ENCODE measurements at places on chromosomes 16 and 17. TPM values are rescaled to one million over a fixed set of nuclear protein-coding genes. Genes with fewer than 3 reads are reported as not detected.

GRCh38 chr16:29743827-29744531 is 1.8 kb downstream of the C16orf54 start:
- DNase-seq = no peak

DNA sequence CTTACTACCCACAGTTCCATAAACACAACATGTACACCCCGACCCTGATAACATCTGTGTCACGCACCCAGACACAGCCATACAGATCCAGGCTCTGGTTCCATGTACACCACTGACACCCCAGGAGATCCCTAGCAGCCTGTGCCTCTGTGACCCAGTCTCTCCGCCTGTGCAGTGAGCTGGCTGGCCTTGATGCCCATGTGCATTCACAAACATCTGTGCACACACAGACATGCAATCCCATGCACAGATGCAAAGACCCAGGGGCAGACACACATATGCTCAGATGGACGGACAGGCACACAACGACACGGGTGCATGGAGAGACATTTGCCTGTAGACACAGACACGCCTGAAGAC is 4.1 kb downstream of the CCDC102A start:
- DNase-seq = no peak

DNA sequence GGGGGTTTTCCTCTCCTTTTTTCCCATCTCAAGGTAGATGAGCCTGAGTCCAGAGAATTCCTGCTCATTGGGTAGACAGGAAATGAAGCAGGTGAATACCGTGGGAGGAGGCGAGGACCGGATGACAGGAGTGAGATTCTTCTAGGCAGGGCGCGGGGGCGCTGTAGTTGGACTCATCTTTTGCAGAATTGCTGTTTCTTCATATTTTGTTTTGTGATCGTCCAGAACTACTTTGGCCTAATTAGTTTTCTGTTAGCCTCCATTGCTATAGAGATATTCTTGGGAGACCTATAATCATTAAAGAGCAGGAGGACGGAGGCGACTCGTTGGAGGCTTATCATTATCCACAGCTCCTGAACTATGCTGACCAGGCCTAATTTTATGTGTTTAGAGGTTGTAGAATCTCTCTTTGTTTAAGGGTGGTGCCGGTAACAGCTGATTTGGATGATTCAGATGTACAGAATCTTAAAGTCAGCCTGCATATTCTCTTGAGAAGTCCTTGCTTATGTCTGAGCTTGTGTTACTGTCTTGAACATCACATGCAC is 650 bp downstream of the ATP6V0A1 start:
- DNase-seq = peak; percentile 51

DNA sequence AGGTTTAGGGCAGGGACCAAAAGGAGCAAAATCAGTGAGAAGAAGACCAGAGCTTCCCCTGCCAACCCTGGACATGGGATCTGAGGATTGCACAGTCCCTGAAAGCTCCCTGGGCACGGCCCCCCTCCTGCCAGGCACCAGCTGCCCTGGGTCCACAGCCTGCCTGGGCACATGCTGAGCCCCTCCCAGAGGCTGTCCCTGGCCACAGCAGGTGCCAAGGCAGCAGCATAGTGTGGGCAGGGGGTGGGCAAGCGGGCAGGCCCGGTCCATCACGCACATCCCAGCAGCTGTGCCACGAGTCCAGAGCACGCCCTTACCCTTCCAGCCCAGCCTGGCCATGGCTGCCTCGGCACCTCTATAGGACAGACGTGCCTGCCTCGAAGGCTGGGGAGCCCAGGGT is 12.7 kb downstream of the SCN4A start:
- DNase-seq = peak; percentile 17

DNA sequence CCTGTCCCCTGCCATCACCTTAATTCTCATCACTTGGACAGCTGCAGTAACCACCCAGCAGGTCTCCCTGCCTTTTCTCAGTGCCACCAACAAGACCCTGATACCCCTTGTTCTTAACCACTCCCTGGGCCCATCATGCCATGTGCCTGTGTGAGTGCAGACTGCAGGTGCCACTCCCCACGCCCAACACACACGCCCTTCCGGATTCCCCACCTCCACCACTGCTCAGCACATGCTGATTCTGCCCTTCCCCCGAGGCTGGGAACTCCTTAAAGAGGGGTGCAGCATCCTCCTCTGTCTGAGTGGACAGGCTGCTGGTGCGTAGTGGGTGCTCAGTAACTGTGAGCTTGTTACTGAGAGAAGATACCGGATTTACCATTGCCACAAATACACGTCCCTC is 52.4 kb downstream of the PLD6 start:
- DNase-seq = no peak

The KRTAP4-1 gene
- not detected for polyA plus RNA-seq

The LDHD gene
- 2.5 TPM for polyA plus RNA-seq

GRCh38 chr17:49260011-49260816 is 29.6 kb upstream of the PHOSPHO1 start:
- DNase-seq = peak; percentile 45

- DNase-seq = no peak
Observed at GRCh38 chr17:61461586-61461966, 9.4 kb downstream of the TBX4 start.

- no peak for DNase-seq
Observed at GRCh38 chr17:72004011-72004427, 116.8 kb upstream of the SOX9 start.

The SMYD4 gene
- 8.0 TPM for polyA plus RNA-seq

GRCh38 chr17:67891481-67892119 is 66.3 kb downstream of the BPTF start:
- DNase-seq = no peak

The CTDNEP1 gene
- polyA plus RNA-seq = 205 TPM

DNA sequence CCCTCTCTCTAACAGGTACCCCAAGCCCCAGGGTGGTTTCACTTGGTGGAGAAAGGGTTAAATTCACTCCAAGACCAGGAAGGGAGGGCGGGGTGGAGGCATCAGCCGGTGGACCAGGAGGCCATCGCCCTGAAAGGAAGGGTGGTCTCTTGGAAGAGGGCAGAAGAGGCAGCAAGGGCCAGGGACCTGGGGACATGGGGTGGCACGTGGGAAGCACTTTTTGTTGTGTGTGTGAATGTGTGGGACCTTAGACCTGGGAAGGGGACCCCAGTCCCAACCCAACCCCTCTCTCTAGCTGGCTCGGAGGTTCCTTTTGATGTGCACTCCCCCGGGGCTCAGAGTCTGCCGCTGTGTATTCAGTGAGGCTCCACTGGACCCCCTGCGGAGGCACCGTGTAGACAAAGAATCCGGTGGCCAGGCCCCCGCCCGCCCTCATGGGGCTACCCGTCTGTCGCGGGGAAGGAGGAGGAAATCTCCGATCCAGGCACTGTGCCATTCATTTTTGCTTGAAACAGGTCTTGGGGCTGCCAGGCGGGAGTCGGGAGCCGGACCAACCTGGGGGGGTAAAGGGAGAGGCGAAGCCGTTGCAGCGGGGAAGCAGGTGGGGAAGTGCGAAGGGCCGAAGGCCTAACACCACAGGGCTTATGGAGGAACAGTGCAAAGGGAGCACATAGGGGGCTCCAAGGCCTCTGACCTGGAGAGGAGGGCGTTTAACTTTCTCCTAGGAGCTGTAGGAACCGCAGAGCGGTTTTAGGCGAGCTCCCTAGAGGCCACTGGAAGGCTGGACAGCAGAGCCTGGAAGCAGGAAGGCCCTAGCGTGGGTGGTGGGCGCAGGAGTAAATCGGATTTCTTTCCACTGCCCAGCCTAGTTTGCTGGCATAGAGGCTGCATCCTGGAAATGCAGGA is 3.2 kb upstream of the WNT3 start:
- DNase-seq = no peak

DNA sequence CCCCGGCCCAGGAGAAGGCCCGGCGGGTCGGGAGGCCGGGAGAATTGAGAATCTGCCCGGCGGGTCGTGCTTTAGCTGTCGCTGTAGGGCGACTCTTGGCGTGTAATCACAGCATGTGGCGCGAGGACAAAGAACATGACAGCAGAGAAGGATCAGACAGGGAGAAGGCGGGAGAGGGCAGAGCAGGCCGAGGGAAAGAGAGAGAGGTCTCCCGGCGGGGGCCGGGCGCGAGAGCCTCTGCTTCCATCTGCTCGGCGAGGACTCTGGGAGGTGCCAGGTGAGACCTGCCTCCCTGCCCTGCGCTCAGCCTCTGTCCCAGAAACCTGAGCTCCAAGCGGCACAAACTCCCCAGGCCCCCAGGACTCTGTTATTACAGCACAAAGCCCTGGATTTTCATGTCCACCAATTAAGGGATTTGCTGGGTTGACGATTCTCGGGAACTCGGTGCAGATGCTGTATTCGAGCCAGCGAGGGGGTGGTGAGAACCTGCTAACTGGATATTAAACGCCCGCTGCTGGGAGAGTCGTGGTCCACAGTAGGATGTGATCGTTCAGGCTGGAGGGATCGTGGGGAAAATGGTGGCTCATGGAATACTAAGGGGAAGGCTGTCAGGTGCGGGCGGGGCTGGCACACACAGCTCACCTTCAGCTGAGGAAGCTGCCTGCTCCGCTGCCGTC is 172.0 kb upstream of the CIBAR2 start:
- no peak for DNase-seq

DNA sequence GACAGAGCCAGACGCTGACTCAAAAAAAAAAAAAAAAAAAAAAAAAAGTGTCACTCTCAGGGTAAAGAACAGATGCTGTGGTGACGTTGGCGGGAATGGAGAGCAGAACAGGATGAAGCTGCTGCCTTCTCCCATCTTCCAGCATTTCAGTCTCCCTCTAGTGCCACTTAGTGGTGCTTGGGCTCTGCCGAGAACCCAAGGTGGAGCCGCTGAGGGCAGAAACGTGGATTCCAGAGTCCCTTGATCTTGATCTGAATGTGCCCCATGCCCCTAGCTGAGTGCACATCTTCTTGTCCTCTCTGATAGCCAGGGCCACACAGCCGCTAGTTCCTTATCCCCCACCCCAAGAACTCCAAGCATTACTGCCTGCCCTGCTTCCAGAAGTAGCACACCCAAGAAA is 43.2 kb upstream of the FA2H start:
- no peak for DNase-seq

DNA sequence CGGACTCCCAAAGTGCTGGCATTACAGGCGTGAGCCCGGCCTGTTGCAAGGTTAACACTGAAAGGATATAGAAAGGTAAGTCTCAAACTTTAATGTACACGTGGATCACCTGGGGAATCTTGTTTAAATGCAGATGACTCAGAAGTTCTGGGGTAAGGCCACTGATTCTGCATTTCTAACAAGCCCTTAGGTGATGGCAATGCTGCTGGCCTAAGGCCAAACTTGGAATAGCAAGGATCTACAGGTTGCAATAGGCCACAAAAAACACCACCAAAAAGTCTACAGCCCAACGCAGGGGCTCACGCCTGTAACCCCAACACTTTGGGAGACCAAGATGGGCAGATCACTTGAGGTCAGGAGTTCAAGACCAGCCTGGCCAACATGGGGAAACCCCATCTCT is 4.2 kb downstream of the CMTM4 start:
- DNase-seq = no peak

DNA sequence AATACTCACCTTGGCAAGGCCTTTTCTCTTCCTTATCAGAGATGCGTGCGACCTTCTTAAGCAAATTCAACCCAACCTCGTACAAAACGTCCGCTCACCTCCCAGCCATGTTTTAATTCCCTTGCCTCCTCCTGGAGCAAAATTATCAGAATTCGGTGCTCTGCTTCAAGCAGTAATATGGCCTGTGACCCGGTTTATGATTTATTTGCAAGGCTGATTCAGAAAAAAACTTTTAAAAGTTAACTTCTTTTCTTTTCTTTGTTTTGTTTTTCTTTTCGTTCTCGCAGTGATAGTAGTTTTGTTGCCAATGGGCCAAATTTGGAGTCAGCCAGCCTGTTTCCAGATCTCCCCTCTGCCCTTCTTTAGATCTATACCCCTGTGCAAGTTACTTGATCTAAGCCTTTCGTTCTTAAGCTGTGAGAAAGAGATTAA is at the start of gene PHLPP2:
PHLPP2 (minus strand) TSS at position 382 of the 432 bp plus-strand sequence. CDS start 9,906 bp downstream, outside the sequence.
- DNase-seq = no peak

- DNase-seq = no peak
Observed at GRCh38 chr17:16040710-16041251, 41.2 kb downstream of the TTC19 start.

DNA sequence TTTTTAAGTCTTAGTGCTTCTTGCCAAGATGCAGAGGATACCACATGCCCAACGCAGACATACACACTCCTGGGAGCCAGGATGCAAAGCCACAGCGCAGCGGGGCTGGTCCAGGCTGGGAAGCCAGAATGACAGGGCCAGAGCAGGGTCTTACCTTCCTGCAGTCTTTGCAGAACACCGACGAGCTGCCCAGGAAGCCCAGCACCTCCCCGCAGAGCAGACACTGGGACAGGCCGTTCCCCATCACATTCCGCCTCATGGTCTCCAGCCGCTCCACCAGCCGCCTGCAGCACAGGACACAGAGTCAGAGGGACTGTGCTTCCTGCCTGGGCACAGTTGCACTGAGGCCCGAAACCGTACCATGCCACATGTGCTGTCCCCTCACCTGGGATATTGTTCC is 33.3 kb downstream of the RPH3AL start:
- DNase-seq = no peak

- peak; percentile 38 for DNase-seq
Observed at GRCh38 chr16:82633964-82634600, 7.3 kb downstream of the CDH13 start.

The SLC9A5 gene
- polyA plus RNA-seq = 0.76 TPM

The SLC52A1 gene
- 0.45 TPM for polyA plus RNA-seq

- DNase-seq = no peak
Observed at GRCh38 chr17:40464392-40464855, 21.2 kb downstream of the IGFBP4 start.

The VPS25 gene
- polyA plus RNA-seq = 39.2 TPM

DNA sequence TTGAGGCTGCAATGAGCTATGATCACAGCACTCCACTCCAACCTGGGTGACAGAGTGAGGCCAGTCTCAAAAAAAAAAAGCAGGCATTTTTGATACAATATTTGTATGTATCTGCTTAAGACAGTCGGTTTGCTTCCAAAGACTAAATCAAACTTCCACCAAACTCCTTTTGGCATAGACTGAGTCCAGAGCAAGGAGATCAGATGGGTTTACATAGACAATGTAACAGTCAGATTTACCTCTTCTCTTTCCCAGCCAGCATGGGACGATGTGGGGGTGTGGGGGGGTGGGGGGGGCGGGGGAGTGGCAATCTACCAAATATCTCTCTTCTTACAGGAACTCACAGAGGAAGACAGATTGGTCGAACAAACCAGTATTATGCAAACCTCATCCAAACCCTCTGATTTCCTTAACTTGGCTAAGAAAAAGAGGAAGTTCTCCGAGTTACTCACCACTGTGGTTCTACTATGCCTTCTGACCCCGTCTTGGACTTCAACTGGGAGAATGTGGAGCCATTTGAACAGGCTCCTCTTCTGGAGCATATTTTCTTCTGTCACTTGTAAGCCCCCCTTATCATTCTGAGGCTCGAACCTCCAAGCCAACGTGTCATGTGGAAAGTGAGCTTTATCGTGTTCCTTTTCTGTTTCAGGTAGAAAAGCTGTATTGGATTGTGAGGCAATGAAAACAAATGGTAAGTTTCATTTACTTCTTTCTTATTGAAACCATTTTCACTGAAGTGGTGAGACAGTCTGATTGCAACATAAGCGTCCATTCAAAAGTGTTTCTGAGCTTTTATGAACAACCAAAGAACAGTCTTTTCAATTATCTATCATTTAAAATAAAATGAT is at the start of gene MILR1:
MILR1 (plus strand) TSS at position 451 of the 848 bp plus-strand sequence; CDS start at position 505, 54 bp downstream.
- peak; percentile 15 for DNase-seq

DNA sequence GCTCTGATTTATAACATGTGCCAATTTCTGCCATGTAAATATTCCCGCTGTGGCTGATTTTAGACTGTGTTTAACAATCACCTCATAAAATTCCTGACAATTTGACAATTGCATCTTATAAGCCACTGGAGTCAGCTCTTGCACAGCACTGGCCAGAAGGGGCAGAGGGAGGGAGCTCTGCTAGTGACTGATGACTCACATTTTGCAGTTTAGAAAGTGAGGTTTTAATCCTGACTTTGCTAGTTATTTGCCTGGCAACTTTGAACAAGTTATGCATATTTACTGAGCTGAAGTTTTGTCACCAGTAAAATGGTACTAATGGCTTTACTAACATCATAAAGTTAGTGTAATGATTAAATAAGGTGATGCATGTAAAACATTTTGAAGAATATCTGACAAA is 452.3 kb downstream of the CNTNAP4 start:
- no peak for DNase-seq
